GOT3 (cell line): ENCODE measurements at places on chromosomes 6 and 20.

DNA sequence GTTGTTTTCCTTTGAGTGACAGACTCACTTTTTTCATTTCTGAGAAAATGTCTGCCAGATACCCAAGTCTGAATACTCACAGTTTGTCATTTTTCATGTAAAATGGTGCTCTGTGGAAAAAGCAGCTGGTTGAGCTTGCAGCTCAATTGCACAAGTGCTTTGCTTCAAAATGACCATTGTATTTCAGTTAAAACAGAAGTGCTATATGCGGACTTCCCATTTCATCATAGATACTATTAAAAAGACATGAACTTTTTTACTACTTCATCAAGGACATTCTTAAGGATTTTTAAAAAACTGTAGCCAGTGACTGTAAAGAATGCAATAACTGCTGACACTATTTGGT lies 61.5 kb downstream of the KCNS1 start:
- DNase-seq, result no peak

DNA sequence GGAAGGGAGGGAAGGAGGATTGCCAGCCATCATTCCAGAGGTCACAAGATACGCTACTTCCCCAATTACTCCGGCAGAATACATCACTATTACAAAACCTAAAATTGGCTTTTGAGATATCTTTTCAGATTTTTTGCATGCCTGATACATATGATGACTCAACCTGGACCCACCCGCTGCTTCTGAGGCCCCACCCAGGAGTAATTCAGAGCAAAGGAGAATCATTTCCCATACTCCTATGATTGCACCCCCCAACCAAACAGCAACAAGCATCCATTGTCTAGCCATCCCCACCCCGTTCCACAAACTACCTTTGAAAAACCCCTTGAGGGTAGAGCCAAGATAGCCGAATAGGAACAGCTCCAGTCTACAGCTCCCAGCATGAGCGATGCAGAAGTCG lies 163.5 kb upstream of the GJE1 start:
- DNase-seq, result no peak

GRCh38 chr20:2619961-2620595 lies 32.4 kb upstream of the NOP56 start:
- no peak for DNase-seq

- DNase-seq, result no peak
Measured at GRCh38 chr6:169042061-169042460, 211.6 kb downstream of the THBS2 start.

GRCh38 chr6:130409418-130410100 lies 43.7 kb downstream of the TMEM200A start:
- no peak for DNase-seq

DNA sequence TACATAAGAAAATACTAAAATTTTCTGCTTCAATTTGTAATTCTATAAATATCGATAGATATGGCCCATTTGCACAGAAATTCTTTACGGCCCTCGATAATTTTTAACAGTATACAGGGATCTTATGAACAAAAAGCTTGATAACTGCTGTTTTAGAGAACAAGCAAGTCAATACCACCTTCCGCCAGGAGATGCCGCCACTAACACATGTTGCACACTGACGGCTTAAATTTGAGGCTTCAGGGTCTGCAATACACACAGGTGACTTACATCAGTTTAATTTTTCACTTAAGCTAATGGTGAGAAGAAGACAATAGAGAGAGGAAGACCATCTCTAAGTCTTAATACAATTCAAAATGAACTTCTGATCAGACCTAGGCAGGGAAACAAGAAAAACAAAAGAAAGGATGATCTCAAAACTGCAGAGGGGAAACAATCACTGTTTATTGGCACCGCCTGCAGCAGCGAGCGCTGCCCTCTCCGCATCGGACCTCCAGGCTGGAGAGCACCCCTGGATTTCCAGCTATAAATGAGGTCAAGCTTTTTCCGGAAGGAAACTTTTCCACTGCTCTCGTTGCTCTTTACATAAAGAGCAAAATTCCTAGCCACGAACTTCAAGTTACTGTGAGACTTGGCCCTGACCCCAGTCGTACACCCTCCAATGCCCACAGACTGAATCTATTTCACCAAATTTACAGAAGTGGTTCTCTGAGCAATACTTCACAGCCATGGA lies 53.9 kb downstream of the OTOR start:
- no peak for DNase-seq

- no peak for DNase-seq
Measured at GRCh38 chr6:77383026-77383425, 80.3 kb downstream of the HTR1B start.

- DNase-seq, result no peak
Measured at GRCh38 chr6:85058806-85059205, 294.4 kb upstream of the TBX18 start.

DNA sequence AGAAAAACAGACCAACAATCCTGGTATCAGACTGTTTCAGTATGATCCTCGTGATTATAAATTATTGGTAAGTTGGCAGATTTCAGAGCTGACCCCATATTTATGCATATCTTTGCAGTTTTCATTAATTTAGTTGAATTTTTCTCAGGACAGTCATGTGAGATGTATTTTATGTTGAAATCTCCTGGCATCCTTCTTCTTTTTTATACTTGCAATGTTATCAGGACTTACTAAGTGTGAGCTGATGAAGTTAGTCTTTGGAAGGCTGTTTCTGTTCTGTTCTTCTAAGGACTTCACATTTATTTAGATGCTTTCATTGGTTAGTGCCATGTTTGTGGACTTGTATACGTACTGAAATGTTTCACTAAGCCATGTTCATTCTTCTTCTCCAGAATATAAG lies 17.2 kb downstream of the SMPDL3A start:
- no peak for DNase-seq

- DNase-seq, result no peak
Measured at GRCh38 chr6:107965746-107966145, 7.7 kb upstream of the SEC63 start.

DNA sequence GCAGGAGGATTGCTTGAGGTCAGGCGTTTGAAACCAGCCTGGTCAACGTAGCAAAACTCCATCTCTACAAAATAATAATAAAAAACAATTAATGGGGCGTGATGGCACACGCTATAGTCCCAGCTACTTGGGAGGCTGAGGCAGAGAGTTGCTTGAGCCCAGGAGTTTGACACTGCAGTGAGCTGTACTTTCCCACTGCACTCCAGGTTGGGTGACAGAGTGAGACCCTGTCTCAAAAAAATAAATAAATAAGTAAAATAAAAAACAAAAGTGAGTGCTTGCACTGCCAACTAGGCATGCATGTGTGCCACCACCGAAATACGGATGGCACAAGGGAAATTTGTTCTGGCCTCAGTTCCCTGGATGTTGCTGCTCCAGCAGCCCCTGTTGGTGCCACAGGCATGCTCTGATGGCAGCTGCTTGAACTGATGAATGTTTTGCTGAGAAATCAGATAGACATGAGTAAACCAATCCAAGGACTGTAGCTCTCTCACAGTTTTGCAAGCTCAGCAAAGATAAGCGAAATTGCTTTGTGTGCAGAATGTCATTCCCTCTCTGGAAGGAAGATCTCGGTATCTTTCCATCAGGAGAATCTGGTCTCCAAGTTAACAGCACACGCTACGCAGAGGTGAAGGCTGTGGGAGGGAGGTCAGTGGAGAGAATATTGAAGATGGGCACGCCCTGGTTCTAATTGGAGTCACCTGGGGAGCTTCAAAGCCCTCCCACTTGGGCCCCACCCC lies 188.0 kb upstream of the SLC24A3 start:
- DNase-seq, result no peak

DNA sequence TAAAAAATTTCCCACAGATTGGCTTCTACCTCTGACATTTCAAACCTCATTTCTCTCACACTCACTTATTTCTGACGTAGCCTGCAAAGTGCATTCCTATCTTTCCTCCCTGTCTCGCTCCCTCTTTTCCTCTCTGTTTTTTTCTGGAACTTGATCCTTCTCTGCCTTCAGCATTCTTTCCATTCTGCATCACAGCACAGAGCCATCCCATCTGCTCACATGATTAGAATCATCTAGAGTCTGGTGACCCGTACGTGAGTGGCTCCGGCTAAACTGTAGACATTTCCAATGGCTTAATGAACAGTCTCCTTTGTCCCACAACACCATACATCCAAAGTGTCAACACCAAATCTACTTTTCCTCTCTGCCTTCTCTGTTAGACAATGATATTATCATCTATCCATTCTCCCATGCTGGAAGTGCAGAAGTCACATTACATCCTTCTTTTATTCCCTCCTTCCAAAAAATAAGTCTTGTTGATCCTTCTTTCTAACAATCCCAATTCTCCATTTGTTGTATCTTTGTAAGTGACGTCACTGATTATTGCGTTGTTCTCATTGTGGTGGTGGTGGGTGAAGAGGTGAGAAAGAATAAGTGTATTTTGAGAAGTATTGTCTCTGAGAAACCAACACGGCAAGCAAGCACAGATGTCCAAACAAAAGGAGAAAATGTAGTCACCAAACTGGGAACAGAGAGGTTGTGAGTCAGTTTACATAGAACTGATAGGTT lies 41.6 kb downstream of the OPRM1 start:
- DNase-seq, result no peak
